Fibroblast of skin of right quadriceps (primary cell): ENCODE measurements at places on chromosomes 12 and 14.
A peak's percentile ranks its signal among the peaks of the same experiment; 100 is the strongest.

- DNase-seq: no peak
Observed at GRCh38 chr12:61098031-61098580, 1162.1 kb upstream of the USP15 start.

DNA sequence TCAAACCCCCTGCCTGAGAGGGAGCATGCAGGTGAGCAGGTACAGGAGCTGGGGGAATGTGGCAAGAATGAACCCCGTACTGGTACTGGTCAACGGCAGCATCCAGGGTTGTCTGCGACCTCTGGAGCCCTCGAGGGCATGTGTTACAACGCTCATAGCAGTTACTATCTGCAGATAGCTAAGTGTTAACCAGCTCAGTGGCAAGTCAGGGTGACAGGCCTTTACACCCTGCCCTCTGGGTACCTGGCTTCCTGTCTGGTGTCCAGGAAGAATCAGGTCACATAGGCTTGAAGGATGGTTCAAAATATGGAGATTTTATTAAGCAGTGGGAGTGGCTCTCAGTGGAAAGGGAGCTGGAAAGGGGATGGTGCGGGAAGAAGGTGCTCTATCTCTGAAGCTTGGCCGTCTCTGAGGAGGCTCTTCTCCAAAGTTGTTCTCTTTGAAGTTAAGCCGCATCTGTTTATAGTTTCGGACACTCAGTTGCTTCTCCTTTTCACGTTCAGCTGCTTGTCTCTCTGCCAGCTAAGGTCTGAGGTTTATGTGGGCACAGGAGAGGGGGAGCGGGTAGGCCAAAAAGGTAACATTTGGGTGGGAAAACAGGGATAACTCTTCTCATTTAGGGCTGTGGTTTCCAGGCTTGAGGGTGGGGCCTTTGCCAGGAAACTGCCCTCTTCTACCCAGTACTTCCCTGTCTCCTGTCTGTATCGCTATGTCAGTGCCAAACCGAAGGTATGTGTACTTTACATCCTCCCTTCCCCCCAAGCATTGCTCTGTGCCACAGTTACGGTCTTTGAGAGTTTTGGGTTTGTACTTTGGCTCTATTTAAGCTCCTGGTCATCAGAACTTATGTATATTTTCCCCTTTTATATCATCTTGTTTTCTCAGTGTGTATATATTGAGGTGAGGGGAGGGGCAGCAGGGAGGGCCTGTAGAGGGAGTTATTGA is 305.8 kb downstream of the RGS6 start:
- no peak for DNase-seq

DNA sequence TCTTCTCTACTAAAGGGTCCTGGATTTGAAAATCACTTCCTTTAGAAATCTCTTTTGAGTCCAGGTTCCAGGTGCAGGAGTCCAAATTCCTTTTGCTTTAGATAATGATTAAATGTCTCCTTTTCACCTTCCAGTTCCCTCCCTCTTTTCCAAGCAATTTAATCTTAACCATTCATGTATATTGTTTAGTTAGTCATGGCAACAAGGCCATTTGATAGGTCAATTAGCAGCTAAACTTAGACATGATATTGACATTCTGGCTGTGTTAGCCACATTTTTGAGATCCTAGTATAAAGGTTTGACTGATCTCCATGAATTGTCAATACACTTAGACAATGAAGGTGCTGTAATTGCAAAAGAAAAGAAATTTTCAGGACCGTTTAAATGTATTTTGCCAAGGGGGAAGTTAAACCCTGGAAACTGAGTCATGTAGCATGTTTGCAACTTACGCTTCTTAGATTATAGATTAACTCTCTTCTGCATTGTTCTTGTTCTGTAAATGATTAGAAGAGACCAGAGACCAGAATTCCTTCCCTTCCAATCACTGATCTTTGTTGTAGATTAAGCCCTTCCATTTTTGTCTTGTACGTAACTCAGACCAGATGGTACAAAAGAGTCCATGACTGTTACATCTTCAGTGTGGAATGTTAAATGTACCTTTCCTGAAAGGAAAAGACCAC is 12.4 kb upstream of the C12orf75 start:
- peak; percentile 92 for DNase-seq

GRCh38 chr12:30985814-30986452 is 59.4 kb downstream of the TSPAN11 start:
- DNase-seq: peak; percentile 46

GRCh38 chr14:41899416-41899815 is 292.7 kb downstream of the LRFN5 start:
- peak; percentile 53 for DNase-seq

DNA sequence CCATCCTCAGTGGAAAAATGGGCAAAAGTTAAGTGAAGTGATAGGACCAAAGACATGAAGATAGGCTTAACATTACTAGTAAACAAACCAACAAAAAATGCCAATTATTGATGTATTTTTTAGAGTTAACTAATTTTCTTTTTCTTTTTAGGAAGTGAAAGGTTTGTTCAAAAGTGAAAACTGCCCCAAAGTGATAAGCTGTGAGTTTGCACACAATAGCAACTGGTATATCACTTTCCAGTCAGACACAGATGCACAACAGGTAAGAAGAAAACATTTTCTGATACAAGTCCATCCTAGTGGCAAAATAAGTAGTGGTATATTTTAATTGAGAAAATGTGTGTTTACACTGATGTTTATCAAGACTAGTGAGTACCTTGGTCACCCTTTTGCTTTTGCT is 39.6 kb downstream of the LARP4 start:
- DNase-seq: no peak

DNA sequence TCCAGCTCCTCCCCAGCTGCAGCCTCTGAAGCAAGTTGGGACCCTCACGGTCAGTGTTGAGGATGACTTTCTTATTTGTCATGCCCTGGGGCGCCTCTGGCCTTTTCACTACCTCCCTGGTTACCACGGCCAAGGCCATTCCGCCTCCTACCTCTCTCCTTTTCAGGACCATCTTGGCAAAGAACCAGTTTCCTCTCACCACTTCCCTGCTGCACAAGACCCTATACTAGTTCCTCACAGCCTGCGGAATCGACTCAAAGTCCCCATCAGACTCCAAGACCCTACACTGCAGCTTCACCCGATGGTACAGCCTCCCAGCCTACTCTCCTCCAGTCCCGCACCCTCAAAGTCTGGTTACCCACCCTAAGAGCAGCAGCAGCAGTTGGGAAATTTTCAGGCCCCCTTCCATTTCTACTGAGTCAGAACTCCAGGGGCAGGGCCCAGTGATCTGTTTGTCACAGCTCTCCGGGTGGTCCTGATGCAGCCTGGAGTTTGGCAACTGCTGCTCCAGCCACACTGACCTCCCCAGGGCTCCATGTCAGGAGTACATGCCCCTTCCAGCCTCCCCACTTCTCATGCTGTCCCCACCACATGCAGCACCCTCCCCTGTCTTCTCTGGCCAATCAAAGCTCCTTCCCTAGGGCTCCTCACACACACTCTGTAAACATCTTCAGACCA is 5.4 kb downstream of the VWF start:
- DNase-seq: no peak

DNA sequence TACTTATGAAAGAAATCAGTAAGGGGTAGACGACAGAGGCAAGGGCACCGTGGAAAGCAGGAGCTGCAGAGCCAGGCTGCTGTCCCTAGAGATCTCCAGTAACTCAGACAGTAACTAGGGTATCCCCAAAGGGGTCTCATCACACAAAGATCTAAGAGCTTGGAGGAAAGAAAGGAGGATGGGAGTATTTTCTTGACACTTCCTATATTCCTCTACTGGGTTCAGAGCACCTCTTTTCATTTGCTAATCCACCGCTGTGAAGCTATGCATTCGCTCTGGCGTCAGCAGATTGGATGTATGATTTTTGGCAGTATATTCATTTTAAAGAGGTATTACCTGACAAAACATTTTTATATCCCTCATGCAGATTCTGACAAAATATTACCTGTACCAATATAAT is 12.6 kb downstream of the USP44 start:
- no peak for DNase-seq

DNA sequence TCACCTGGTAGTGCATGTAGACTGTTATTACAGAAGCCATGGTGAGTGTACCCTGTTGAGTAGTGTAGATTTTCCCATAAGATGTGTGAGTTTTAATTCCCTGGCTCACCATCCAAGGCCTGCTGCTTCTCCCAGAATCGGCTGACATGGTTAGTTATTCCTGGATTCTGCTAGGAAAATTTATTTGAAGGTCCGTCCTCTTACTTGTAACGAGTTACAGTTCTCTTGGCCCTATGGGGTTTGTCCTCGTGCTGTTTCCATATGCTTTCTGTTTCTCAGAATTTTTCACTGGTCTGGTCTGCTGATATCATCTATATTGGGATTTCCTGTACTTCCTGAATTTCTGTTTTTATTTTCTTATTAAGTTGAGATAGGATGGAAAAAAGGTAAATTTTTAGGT is 423.3 kb upstream of the RGS6 start:
- no peak for DNase-seq

- DNase-seq: no peak
Observed at GRCh38 chr14:94161981-94162380, 12.1 kb upstream of the PPP4R4 start.

DNA sequence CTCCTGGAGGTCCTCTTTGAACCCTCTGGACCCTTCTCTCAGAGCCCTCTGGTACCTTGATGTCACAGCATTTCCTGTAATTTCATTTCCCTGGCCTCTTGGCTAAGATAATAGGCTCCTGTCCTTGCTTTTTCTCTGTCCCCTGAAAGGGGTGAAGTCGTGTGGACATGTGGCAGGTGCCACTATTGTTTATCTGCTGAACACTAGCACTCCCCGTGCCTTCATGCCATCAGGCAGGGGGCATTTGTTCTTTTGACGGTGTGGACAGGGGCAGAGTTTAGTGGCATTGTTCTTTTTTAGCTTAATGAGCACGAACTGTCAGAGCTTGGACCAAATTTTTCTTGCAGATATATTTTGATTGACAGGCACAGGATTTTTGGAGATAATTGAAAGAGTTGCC is 166.0 kb downstream of the RGS6 start:
- no peak for DNase-seq

DNA sequence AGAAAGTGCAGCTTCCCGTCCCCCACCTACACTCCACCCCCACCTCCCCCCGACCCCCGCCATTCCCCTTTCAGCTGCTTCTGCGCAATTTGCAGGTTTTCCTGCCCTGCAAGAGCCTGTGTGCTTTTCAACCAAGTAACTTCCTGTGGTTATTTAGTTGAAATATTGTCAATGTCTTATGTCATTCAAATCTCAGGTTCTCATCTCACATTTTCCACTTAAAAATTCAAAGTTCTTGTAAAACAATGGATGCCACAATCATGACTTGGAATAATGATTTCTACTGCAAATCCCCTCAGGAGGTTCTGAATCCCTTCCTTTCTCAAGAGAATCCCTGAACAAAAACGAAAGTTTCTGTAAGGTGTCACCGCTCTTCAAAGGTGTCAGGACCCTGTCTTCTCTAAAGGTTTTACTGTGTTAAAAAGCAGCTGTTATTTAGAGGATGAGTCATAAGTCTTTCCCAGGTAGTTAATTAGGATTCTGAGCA is 31.6 kb downstream of the WBP11 start:
- no peak for DNase-seq

DNA sequence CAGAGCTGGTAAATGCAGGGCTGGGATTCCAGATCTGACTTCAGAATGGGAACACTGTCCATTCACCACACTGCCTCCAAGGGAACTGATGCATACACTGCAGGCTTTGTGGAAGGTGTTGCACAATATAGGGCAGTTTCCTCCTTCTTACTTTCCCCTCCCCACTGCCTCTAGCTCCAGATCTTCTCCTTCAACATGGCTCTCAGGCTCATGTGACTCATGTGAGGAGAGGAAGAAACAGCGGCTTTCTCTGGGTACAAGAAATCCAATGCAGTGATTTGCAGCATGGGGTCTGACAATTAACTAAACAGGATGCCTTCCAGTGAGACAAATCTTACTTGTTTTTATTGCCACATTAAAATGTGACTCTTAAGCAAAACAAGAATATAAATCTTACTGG is 447.6 kb upstream of the CCDC196 start:
- DNase-seq: peak; percentile 84

- peak; percentile 44 for DNase-seq
Observed at GRCh38 chr14:76647697-76648298, 113.5 kb upstream of the VASH1 start.

DNA sequence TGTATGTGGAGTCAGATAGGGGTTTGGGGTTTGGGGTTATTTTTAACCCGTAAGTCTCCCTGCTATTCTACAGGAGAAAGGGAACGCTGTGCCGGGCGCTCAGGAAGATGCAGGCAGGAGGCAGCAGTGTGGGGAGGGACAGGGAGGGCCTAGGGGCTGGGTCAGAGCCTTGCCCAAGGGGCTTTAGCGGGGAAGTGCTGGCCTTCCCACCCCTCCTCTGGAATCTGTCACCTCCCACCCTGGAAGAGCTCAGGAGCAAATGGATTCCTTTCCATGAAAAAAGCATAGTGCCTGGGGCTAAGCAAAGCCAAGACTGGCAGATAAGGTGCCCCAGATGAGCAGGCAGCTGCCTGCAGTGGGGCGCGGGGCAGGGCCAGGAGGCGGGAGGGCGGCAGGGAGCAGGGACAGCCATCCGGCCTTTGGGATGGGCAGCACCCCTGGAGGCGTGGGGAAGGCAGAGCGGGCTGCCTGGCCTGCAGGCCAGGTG is 7.3 kb upstream of the INF2 start:
- DNase-seq: no peak

DNA sequence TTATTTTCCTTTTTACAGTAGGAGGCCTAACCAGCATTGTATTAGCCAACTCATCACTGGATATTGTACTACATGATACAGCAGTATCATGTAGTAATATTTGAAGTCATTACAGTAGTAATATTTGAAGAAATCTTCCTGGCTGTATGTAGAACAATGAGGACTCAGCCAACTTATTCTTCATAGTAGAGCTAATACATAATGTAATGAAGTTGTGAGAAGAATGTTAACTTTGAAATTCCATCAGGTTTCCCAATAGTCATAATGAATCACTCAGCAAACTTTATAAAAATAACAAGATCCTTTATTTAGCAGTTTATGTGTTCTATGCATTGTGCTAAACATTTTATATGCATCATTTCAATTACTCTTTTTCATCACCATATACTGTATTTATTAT is 61.8 kb downstream of the LRRK2 start:
- no peak for DNase-seq

DNA sequence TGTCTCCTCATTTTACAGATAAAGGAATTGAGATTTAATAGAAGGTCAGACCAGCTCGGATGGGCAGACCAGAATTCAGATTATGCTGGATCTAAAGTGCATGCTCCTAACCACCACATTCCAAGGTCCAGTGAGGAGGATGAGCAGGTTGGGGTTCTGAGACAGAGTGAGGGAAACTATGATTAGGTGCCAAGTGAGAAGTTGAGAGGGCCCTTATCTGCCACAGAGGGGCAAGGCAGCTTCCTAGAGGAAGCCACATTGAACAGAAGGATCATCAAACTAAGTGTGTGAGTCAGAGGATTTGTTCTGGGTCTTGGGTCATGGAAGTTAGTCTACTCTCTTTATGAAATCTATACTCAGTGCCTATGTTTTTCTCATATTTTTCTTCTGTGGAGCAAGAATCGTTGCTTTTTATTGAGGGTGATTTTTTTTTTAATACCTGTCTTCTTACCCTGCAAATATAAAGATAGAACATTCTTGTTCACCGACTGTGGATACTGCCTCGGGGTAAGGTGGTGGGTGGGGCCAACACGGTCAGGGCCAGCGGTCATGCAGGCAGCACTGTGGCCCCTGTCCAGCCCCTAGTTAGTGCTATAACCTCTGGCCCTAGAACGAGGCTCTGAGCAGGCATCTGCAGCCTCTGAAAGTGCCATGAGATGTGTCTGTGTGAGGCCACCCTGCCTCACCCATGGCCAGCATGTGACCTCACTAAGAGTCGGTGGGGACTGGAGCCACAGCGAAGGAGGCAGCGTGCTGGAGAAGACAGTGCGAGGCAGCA is 55.6 kb upstream of the PTHLH start:
- DNase-seq: no peak
